GM23248 (cell line): ENCODE measurements at places on chromosomes 7 and 10.

- DNase-seq: peak; percentile 98
Observed at GRCh38 chr7:1028775-1029636, 15.3 kb upstream of the GPR146 start.

DNA sequence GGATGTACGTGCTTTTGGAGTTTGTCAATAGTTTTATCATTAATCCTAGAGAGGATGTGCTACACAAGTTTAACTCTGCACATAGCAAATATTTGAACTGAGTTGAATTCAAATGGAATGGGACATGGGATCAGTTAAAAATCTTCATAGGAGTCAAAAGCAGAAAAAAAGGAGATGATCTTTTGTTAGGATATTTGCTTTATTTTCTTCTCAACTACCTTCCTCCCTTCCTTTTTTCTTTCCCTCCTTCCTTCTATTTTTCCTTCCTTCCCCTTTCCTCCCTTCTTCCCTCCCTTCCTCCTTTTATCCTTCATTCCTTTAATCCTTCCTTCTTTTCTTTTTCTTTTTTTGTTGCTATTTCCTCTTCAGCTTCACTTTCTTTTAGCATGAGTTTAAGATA, 6.6 kb downstream of the PTPRZ1 start:
- DNase-seq: no peak

GRCh38 chr7:92057375-92057774, 76.9 kb downstream of the CYP51A1 start:
- no peak for DNase-seq

DNA sequence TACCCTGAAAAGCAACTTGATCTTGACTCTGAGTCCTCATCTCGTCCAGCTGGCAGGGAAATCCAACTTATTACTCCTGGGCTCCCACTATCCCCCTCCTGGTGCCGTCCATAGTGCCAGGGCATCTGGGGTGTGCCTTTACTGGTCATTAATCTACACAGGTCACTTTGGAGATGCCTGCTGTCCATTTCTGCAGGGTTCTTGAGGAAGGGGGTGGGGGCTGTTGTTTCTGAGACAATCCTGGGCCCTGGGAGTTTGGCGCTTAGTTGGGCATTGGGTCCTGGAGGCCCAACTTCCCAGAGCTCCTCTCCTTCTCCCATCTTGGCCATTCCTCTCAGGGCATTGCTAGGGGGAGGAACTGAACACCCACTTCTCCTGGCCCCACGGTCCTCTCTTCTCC, 6.0 kb upstream of the TACR2 start:
- no peak for DNase-seq

DNA sequence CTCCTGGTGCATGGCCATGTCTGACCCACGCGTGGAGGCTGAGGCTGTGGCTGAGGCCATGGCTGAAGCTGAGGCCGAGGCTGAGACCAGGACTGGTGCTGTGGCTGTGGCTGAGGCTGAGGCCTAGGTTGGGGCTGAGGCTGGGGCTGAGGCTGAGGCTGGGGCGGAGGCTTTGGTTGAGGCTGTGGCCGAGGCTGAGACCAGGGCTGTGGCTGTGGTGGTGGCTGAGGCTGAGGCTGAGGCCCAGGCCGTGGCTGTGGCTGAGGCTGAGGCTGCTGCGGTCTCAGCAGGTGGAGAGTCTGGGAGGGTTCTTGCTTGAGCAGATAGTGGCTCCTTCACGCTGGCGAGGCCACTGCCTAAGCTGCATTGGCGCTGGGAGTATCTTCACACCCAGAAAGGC, 76.4 kb downstream of the WDR37 start:
- DNase-seq: no peak

GRCh38 chr10:64316416-64316815, 795.2 kb downstream of the REEP3 start:
- no peak for DNase-seq

DNA sequence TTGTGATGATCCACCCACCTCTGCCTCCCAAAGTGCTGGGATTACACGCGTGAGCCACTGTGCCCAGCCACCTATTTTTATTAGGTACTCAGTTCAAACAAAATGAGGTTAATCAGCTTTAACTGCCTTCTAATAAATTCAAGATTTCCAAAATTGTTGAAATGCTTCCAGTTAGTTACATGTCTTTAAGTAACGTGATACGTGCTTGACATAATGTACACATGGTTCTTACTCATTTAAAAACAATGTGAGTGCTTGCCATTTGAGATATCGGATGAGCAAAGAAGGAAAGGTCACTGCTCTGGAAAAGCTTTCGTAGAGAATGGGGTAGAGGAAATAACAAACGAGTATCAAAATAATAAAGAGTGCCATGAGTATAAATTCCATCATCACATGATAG, 83.6 kb downstream of the KMT2E start:
- peak; percentile 88 for DNase-seq

DNA sequence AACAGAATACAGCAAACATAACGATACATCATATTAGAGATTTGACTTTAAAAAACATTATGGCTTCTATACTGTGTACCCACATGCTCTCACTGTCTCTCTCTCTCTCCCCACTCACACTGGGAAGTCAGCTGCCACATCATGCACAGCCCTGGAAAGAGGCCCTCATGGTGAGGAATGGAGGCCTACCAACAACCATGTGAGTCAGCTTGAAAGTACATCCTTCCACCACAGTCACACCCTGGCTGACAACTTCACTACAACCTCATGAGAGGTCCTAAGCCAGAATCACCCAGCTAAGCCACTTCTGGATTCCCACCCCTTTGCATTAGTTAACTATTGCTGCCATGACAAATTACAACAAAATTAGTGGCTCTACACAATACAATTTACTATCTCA, 23.3 kb upstream of the GPR22 start:
- DNase-seq: peak; percentile 86

DNA sequence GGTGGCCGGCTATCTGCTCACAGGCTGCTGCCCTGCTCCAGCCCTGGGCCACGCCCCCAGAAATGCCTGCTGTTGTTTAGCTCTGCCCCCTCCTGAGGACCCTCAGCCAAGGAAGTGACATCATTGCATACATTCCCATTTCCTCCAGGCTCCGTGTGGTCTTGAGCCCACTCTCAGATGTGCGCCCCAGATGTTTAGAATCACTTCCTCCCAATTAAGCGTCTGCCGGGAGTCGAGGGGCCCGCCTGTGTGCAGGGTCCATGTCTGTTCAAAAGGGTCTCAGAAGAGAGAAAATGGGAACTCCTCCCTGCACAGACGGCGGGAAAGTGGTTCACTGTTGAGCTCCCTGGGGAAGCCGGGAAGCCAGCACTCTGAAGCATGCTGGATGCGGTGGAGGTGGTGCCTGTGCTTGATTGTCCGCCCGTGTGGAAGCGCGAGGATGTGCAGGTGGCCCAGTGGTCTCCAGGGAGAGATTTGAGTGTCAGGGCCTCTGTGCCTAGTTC, 116.9 kb upstream of the PPIF start:
- DNase-seq: no peak

DNA sequence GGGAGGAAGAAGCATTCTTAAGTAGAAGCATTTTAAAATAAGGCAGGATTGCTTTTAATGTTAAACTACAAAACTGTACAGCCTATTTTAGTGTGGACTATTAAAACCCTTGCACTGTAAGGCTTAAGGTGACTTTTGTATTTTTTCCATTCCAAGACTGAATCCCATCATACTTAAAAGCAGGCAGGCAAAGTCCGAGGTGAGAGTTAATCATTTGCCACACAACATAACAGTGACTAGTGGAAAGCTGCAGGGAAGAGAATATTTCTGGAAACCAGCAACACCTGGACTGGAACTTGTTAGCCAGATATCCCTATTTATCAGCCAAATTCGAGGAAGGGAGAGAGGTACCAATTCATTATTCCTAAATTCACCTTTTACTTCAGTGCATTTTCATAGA, 3.5 kb downstream of the PRR15 start:
- no peak for DNase-seq

GRCh38 chr7:98429799-98430198, 28.9 kb upstream of the BAIAP2L1 start:
- no peak for DNase-seq

GRCh38 chr10:28410420-28411135, 107.7 kb upstream of the MPP7 start:
- no peak for DNase-seq

DNA sequence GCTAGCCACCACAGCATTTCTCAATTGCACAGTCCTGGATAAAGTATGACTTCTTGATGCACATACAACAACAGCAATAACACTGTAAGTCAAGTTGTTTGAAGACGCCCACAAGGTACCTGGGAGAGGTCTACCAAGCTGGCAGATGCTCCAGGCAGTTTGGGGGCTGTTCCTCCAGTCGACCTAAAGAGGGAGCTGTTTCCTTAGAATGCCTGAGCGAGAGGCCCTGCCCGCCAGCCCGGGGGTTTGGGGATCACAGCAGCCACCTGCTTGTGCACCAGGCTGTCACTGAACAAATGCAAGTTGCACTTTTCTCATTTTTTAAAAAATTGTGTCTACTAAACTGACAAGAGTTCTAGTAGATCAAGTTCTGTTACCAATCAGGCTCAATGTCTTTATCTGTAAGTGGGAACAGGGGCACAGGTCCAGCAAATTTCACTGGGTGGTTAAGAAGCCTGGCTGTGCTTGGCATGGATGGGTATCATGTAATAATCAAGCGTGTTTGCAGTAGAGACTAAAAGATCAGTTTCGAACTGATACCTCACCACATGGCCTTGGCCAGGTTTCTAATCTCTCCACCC, 193.8 kb upstream of the ADO start:
- DNase-seq: peak; percentile 68

- DNase-seq: peak; percentile 85
Observed at GRCh38 chr7:76201732-76202665, at the start of gene SRRM3. SRRM3 (plus strand) TSS chr7:76201896; CDS start chr7:76235067, 33,171 bp downstream.

GRCh38 chr10:123087786-123088185, 48.0 kb upstream of the HMX3 start:
- DNase-seq: no peak

GRCh38 chr7:77707504-77707992, 11.3 kb downstream of the RSBN1L start:
- DNase-seq: no peak

GRCh38 chr7:49295146-49295545, 370.8 kb downstream of the CDC14C start:
- DNase-seq: peak; percentile 22

DNA sequence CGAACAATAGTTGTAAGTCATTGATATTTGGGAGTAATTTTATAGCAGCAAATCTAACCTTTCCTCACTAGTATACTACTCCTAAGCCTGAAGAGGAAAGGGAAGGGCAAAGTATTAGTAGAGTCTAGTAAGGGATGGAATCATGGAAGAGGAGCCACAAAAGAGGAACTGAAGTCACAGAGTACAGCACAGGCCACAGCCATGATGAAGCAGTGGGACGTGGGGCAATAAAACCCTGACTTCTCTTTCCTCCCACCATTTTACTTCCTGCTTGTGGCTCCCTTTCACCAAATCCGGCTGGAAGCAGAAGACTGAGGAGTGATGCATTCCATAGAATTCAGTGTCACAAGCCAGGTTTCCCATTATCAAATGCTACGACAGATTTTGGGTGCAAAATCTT, 58.7 kb downstream of the CABCOCO1 start:
- DNase-seq: no peak

DNA sequence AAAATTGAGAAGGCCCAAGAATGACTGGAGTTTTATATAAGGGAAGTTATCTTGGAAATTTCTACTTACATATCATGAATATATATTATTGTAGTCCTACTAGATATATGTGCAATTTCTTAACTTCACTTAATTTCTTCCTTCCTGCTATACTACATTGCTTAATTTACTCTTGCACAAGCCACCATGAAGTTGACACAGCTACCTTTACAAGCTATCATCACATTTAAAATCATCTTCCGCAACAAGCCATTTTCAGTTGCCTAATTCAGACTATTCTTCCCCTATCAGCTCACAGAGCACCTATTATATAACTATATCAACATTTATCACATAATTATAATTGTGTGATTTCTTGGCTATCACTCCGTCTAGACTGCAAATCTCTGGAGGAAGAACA, 418.4 kb downstream of the PARD3 start:
- no peak for DNase-seq

- peak; percentile 92 for DNase-seq
Observed at GRCh38 chr10:3226960-3227744, 54.6 kb upstream of the PITRM1 start.

DNA sequence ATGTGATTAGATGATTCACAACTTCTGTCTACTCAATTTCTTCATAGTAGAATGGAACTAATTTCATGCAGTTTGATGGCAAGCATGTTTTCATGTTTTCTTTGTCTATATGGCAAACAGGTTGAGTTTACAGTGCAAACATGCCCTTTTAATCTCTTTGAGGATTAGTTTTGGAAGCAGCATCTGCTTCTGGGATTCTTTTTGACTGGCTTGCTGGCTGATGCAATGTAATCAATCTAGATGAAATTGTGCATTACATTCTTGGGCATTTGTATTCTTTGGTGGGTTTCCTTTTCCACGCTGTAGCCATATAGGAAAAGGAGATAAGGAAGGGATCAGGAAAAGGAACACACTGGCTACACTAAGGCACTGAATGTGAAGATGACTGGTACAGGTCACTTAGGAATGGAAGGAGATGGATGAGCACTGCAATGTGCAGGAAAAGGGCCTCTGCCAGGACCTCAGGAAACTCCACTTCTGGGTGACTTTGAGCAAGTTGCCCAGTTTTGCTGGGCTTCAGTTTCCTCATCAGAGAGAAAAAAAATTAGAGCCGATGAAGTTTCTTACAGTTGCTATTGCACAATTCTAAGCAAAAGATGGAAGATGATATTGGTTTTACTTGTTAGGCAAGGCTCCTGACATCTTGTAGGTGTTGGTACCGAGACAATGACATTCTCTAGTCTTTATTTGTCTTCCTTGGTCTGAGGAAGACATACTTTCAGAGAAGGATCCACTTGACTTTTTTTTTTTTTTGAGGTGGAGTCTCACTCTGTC, 269.1 kb downstream of the SUGCT start:
- no peak for DNase-seq

DNA sequence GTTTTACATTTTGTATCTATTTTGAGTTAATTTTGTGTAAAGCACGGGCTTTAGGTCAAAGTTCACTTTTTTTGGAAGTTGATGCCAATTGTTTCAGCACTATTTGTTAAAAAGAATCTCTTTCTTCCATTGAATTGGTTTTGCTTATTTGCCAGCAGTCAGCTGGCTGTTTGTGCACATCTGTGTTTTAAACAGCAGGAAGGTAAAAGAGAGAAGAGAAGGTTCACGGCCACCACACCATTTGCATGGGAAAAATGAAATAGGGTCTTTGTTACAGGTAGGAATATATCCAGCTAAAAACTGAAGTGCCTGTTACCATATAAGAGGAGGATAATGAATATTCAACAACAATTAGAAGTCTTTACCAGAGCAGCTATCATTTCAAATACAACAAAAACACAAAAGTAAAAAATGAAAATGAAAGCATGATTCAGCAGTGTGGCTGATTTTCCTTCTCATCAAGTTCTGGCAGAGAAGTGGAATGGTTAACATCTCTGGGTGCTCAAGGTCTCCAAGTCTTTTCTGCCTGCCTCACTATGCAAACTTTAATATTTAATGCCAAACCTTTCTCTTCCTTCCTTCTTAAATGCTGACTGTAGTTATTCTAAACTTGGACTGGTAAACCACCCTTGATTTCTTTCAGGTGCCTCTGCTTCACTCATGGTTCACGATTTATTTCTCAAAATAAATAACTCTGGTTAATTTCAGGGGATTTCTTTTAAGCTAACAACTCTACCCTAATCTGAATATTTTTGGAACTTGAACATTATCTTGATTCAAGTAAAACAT, 841.5 kb downstream of the GRM8 start:
- DNase-seq: no peak
